Activated CD4-positive, alpha-beta T cell treated with anti-CD3 and anti-CD28 coated beads, Interleukin-2, amount 10 ng/mL, durations not matched to agents 7 days and 5 days (primary cell): ENCODE measurements at places on chromosomes 7 and 10. TPM values are rescaled to one million over a fixed set of nuclear protein-coding genes. Genes with fewer than 3 reads are reported as not detected.

IL2RA gene
- total RNA-seq: 124 TPM

ELN gene
- not detected for total RNA-seq

ASZ1 gene
- not detected for total RNA-seq

RNF148 gene
- total RNA-seq: not detected

GPC2 gene
- total RNA-seq: 13.9 TPM

FOXI2 gene
- not detected for total RNA-seq

GALNT17 gene
- not detected for total RNA-seq

LIPK gene
- total RNA-seq: not detected

TMEM213 gene
- not detected for total RNA-seq

SNX8 gene
- total RNA-seq: 27.2 TPM

ANKRD1 gene
- total RNA-seq: not detected

- DNase-seq: no peak
Observed at GRCh38 chr10:119860866-119861607, 11.6 kb downstream of the MCMBP start.

DNA sequence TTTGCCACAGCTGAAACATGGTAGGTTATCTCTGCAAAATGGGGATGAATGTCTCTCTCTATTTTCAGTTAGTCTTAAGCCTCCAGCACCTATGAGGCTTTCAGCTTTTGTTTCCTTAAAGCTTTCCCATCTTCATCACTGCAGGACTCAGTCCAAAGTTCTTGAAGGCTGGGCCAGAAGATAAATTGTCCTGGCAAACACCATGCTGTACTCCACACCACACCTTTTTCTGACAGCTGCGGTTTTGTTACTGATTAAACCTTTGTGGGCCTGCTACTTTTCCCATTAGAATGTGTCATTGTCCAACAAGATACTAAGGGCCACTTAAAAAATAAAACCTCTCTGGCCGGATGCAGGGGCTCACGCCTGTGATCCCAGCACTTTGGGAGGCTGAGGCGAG lies 87.2 kb upstream of the A1CF start:
- no peak for DNase-seq

DNA sequence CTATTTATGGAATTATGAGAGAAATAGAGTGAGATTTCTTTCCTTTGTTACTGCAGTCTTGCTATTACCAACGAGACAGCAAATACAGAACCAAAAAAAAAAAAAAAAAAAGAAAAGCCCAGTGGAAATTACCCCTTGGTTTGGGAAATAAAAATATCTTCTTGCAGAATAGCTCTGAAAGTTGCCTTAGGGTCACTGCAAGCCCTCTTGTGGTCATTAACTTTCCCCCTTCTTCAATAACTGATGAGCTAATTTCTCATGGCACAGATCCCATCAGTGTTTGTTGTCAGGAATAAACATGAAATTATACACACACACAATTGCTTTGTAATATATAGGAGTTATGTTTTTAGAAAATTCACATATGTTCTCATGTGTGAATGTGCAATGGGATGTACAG lies 111.0 kb upstream of the FEZF1 start:
- DNase-seq: no peak

DNA sequence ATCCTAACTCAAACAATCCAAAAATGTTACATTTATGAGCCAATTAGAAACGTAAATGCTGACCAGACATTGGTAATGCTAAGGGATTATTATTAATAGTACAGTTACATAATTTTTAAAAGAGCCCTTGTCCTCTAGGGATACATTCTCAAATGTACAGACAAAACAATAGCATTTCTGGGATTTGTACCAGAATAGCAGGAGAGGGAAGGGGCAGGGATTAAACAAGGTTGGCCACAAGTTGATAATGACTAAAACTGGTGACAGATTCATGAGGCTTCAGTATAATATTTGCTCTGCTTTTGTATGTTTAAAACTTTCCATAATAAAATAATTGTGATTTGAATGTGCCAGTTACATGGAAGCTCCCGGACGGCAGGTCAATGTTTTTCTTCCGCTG lies 27.0 kb downstream of the HSPA12A start:
- DNase-seq: no peak

DNA sequence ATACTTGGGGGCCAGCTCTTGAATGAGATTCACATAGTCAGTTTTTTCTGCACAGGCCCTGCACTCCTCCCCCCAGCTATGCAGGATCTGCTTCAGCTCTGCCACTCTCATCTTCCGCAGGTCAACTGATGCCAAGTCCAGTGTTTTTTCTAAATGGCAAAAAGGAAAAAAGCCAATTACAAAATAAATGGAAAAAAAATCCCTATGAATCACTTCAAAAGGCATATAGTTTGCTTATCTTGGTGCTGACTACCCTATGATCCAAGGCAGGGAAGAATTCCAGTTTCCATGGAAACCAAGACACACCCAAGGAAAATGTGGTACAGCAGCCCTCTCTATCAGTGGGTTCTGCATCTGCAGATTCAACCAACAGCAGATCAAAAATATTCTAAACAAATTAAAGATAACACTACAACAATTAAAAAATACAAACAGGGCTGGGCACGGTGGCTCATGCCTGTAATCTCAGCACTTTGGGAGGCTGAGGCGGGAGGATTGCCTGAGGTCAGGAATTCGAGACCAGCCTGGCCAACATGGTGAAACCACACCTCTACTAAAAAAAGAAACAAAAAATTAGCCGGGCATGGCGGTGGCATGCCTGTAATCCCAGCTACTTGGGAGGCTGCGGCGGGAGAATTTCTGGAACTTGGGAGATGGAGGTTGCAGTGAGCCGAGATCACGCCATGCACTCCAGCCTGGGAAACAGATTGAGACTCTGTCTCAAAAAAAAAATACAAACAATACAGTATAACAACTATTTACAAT lies 17.6 kb downstream of the CDNF start:
- DNase-seq: no peak

GRCh38 chr7:81235997-81236396 lies 317.1 kb upstream of the SEMA3C start:
- DNase-seq: no peak

GRCh38 chr7:13257661-13258060 lies 570.2 kb downstream of the ARL4A start:
- DNase-seq: no peak

- DNase-seq: no peak
Observed at GRCh38 chr7:100080907-100081534, 502 bp downstream of the ZNF3 start.

DNA sequence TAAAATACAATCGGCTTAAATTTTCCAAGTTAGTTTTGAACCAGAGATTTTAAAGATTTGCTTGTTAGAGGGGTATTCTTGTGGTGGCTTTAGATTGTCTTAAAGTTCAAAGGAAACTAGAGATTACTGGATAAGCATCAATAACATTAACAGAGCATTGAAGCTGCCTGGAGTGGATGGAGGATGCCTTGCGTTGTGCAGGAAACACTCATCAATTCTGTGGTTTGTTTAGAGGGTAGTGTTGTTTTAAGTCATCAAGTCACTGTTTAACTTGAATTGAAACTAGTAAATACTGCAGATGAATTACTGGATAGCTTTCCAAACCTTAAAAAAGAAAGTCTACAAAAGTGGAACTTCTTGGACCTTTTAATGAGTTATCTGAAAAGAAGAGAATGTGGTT lies 218.6 kb downstream of the CELF2 start:
- peak; percentile 58 for DNase-seq

GRCh38 chr10:99777918-99778714 lies 4.3 kb upstream of the ABCC2 start:
- DNase-seq: no peak

GRCh38 chr10:6565588-6565987 lies 14.5 kb downstream of the PRKCQ start:
- DNase-seq: no peak

DNA sequence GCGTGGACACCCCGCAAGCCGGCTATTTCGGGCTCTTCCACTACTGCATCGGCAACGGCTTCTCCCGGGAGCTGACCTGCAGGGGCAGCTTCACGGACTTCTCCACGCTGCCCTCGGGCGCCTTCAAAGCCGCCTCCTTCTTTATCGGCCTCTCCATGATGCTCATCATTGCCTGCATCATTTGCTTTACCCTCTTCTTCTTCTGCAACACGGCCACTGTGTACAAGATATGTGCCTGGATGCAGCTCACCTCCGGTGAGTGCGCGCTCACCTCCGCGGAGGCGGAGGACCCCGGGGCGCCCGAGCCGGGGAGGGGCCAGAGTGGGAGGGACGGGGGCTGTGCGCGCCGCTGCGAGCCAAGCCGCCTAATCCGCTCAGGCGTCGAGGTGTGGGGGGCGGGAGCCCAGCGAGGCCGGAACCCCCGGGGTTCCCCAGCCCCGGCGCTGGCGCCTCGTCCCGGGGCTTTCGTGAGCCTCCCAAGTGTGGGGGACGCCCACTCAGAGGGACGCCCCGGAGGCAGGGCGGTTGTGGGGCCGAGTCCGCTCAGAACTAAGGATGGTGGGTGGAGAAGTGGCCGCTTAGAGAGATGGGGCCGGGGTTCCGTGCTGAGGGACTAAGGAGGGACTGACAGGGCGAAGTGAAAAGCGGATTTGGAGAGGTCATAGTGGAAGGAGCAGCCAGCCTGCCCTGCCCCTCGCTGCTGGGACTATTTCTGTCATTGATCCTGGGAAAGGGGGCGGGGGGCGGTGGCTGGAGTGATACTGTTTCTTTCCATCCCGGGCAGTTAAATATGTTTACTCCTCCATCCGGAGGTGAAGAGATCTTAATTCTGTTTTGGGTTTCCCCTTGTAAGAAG lies 795 bp downstream of the LHFPL3 start:
- no peak for DNase-seq

DNA sequence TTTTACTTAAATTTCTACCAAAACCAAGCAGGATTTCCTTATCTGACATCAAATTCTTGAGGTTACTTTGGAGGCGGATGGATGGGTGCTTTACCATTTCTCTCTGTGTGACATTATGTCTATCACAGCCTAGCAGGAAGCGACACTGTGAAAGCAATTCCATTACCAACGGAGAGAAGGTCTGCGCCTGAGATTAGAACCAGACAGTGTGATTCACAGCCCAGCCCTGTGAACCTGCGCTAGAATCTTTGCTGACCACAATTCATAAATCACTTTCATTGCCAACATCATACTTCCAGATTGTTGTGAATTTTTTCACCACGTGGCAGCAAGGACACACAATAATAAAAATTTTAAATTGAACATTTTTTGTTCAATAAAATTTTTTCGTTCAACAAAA lies 126.5 kb downstream of the CUBN start:
- peak; percentile 77 for DNase-seq

DNA sequence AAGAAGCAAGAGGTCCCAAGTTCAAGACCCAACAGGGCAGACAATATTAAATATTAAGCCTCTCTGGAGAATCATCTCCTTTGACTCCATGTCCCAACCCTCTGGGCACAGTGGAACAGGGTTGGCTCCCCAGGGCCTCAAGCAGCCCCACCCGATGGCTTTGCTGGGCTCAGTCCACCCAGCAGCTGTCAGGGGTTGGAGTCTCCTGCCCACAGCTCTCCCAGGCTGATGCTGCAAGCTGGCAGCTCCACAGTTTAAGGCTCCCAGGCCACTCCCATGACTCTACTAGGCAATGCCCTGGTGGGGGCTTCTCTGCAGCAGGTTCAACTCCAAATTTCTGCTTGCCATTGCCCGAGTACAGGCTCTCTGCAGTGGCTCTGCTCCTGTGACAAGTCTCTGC lies 55.1 kb downstream of the LARP4B start:
- no peak for DNase-seq

DNA sequence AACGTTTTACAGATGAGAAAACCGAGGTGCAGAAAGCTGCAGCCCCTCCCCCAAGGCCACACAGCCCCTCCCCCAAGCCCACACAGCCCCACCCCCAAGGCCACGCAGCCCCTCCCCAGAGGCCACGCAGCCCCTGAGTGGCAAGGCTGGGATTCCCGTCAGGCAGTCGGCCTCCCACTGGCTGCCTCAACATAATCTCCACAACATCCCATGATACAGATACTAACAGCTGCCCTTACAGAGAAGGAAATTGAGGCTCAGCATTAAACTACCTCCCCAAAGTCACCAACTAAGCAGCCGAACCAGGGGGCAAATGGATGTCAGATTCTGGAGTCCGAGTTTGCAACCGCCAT lies 15.9 kb downstream of the SH3PXD2A start:
- DNase-seq: no peak

DNA sequence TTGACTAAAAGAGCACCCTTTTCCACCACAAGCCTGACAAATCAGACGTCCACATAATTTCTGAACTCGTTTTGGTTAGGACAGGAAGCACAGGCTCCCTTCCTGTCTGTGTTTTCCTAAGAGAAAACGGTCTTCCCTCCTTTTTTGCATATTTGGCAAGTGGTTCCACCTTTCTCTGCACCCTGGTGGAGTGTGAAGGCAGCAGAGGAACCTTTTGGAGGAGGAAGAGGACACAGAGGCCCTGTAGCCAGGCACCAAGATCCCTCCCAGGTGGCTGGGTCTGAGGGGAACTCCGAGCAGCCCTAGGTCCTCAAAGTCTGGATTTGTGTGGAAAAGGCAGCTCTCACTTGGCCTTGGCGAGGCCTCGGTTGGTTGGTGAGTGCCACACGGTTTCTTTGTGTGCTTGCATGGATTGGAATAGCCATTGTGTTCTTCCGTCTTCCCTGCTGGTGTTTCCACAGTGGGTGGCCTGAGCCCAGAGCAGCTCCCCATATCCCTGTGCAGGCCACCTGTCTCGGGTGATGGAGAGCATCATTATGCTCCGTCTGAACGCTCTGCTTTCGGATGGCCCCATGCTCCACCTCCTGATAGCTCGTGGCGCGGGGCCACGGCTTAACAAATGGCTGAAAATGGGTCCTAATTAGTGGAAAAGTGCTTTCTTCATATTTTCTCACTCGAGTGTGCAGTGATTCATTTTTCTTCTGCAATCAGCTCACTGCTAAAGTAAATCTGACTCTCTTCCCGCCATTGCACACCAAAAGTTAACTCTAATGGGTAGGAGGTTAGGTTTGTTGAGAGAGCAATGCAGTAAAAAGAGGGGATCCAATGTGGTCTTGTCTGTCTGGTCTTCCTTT lies 4.2 kb downstream of the IKZF1 start:
- peak; percentile 44 for DNase-seq

GRCh38 chr7:21624320-21624719 lies 81.5 kb downstream of the DNAH11 start:
- no peak for DNase-seq

DNA sequence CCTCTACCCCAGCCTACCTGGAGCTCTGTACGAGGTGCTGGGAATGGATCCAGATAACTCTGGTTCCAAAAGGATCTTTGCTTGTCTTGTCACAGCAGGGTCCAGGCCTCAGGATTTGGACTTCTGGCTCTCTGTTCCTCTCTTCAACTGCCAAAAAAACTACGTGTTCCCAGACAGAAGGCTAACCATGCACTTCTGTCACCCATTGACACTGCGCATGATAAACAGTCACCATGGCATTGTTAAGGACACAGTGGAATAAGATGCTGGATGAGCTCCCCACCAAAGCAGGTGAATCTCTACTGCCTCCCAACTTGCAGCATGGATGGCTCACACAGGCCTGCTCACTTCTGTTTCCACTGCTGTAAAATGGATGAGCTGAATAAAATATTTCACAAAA lies 637.9 kb downstream of the TNS3 start:
- DNase-seq: no peak

GRCh38 chr7:141754939-141755338 lies 9.0 kb upstream of the TAS2R3 start:
- DNase-seq: peak; percentile 28
